ENCODE measurements at places on chromosomes 7 and 10.

- peak; percentile 3 for DNase-seq
Measured at GRCh38 chr7:69062020-69062765, 536.1 kb upstream of the AUTS2 start.

GRCh38 chr7:130963339-130963738 lies 229.3 kb upstream of the KLF14 start:
- DNase-seq: no peak

GRCh38 chr10:99927721-99928280 lies 81.9 kb downstream of the DNMBP start:
- no peak for DNase-seq

DNA sequence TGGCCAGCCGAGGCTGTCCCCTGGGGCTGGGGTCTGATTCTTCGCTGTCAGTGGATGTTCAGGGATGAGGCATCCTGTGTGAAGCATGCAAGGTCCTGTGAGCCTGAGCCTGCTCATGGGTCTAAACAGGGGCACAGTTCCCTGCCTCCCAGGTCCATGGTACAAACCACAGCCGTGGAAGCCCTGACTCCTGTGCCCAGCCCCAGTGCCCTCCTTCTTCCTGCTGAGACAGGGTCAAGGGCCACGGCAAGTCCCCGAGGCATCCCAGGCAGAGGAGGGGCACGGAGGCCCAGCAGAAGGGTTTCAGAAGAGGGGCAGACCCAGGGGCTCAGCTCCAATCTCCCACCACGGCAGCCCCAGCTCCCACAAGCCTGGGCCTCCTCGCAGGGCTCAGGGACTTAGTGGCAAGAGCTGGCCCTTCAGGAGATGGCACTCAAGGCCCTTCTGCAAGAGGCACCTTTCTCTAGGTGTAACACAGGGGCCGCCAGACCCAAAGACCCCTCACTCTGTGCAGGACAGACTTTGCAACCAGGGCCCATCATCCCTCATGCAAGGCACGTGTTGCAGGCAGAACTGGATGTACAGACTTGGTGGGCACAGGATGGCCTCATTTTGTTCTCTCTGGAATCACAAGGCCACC lies 248.8 kb downstream of the TCERG1L start:
- DNase-seq: no peak

GRCh38 chr10:88313878-88314277 lies 269.2 kb downstream of the RNLS start:
- DNase-seq: no peak

- DNase-seq: peak; percentile 76
Measured at GRCh38 chr7:116213361-116214130, 3.2 kb downstream of the TES start.

GRCh38 chr7:69246758-69247157 lies 351.5 kb upstream of the AUTS2 start:
- DNase-seq: no peak

DNA sequence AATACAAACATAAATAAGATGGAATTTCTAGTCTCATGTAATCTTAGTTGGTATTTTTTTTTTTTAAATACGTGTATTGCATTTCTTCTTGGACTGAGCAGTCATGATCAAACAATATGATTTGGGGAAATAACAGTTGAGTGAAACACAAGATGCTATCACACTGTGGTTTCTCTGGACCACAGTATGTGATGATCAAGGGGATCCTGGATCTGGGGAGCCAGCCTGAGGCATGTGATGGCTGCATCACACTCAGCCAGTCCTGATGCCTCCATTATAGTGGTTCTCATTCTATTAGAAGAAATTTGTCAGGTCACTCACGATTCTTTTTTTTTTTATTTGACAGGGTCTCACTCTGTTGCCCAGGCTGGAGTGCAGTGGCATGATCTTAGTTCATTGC lies 495.9 kb upstream of the POT1 start:
- DNase-seq: no peak

GRCh38 chr7:2076649-2077064 lies 156.1 kb downstream of the MAD1L1 start:
- no peak for DNase-seq

DNA sequence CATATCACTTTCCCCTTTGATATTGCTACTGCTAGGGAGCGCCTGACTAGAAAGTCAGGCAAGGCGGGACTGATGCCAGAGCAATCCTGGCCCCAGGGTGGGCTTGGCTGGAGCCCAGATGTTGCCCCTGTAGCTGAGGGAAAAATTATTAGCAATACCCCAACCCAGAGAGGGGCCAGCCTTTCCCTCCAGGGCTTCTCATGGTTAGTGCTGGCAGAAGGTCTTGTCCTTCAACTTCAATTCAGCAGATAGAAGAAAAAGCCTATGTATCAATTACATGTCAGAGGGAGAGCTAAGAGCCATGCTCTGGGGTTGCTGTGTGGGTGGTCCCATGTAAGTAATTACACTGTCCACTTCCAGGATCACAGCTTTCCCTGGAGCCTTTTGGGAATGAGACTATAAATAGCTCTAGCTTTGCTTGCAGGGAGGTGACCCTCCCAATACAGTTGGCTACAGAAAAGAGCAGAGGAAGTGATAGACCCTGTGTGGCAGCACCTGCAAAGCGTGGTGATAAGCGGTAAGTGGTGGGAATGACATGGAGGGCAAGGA lies 579.1 kb downstream of the CCSER2 start:
- no peak for DNase-seq

- DNase-seq: no peak
Measured at GRCh38 chr10:19785366-19785765, 30.9 kb upstream of the PLXDC2 start.

GRCh38 chr10:47076949-47077361 lies 165.7 kb downstream of the PTPN20 start:
- no peak for DNase-seq

DNA sequence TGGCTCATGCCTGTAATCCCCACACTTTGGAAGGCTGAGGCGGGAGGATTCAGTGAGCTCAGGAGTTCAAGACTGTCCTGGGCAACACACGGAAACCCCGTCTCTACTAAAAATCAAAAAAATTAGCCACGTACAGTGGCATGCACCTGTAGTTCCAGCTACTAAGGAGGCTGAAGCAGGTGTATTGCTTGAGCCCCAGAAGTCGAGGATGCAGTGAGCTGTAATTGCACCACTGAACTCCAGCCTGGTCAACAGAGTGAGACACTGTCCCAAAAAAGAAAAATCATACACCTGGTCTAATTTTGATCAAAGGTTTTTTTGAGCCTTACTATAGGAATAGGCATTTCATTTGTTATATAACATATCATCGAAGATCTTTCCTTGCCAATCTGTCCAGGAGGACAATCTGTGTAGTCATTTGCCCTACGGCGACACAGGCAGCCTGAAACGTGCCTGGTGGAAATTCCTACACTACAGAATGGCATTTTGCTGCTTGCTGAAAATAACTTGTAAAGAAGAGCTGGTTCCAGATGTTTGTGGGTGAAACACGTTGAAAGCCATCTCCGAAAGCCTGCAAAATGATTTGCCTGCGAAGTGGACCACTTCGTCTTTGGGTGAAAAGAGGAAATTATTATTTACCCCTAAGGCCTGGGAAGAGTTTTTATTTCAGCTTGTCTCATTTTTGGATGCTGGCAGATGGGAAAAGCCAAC lies 31.3 kb upstream of the GDI2 start:
- DNase-seq: peak; percentile 27

DNA sequence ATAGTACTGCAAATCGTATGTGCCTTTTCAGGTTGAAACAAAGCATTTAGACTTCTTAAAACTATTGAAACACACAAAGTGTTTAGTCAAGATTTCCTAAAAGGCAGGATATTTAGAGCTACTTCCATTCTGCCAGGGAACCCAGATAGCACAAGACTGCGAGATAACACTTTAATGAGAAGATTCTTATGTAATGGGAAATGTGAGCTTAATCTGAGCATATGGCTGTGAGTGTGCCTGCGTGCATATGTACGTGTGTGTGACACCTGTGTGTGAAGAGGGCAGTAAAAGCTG lies 14.3 kb upstream of the JCAD start:
- no peak for DNase-seq

DNA sequence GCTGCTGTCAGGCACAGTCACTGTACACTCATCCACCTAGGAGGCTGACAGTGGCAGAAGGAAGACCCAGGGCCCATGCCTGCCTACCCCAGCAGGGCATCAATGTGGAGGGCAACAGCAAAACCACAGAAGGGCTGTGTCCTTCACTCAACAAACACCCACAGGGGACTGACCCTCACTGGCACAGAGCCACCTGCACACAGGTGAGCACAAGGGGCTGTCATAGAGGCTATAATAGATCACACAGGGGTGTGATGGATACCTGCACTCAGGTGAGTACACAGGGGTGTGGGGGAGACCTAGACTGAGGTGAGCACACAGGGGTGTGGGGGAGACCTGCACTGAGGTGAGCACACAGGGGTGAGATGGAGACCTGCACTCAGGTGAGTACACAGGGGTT lies 132.8 kb upstream of the TCERG1L start:
- DNase-seq: no peak

DNA sequence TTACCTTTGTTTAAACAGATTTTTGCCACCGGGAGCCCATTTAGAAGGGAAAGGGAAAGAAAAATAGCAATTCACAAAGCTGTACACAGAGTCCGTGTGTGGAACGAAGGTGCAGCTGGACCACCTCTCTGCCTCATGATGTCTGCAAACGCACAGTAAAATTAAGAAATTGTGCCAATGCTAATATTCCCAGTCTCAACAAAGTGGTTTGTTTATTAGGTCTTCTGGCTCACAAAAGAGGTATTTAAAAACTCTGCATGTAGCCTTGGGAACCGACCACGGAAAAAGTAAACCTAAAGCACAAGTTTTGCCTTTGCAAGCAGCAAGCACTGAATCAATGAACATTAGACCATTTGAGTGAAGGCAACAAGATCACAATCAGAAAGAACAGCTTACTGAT lies 57.7 kb downstream of the CREB3L2 start:
- peak; percentile 73 for DNase-seq

DNA sequence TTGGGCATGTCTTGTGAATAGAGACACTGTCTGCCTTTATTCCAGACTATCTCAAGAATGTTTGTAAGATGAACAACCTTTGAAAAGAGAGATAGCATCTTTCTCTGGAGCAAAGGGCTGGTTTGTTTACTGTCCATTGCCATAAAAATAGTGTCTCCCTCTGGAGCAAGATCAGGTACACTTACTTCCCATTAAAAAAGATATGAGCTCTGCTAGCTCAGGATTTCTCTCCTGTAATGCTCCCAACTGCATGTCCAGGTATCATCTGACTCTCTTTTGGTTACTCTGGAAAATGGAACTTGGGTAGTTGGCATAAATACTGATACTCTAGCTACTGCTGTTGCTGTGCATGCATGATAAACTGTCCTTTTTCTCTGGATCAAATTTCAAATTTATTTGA lies 381.1 kb downstream of the TFEC start:
- no peak for DNase-seq

- DNase-seq: no peak
Measured at GRCh38 chr7:102990642-102991041, 77.8 kb downstream of the LRRC17 start.

- no peak for DNase-seq
Measured at GRCh38 chr10:25159591-25159990, 15.2 kb upstream of the GPR158 start.

- no peak for DNase-seq
Measured at GRCh38 chr7:28588602-28589001, 176.3 kb downstream of the CREB5 start.

DNA sequence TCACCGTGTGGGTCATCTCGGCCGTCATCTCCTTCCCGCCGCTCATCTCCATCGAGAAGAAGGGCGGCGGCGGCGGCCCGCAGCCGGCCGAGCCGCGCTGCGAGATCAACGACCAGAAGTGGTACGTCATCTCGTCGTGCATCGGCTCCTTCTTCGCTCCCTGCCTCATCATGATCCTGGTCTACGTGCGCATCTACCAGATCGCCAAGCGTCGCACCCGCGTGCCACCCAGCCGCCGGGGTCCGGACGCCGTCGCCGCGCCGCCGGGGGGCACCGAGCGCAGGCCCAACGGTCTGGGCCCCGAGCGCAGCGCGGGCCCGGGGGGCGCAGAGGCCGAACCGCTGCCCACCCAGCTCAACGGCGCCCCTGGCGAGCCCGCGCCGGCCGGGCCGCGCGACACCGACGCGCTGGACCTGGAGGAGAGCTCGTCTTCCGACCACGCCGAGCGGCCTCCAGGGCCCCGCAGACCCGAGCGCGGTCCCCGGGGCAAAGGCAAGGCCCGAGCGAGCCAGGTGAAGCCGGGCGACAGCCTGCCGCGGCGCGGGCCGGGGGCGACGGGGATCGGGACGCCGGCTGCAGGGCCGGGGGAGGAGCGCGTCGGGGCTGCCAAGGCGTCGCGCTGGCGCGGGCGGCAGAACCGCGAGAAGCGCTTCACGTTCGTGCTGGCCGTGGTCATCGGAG lies 1.8 kb downstream of the ADRA2A start:
- DNase-seq: no peak

- DNase-seq: peak; percentile 11
Measured at GRCh38 chr7:17989546-17989945, 38.1 kb downstream of the PRPS1L1 start.

- peak; percentile 28 for DNase-seq
Measured at GRCh38 chr7:94060752-94061151, 56.6 kb upstream of the BET1 start.

DNA sequence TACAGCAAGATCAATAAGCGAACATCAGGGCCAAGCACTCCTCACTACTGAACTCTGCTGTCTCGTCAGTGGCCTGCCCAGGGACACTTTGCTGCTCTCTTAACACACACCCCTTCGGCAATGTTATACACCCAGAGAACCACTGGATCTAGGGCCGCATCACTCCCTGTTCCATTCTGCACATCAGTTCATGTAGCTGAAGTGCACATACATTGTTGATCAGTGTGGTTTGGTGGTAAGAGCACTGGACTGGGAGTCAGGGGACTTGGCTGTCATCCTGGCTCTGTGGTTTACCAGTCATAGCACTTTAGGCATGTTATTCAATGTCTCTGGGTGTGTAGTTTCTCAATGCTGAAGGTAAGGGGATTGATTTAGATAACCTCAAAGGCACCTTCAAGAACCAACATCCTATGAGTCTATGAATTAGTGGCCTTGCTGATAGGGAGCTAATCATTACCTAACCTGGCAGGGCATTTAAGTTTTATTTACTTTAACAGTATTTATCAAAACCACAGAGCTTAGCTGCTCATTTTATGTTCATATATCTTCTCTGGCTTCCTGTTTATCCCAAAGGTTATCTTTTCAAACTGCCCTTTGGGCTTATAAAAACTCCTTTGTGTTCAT lies 24.8 kb downstream of the DUSP5 start:
- no peak for DNase-seq

- no peak for DNase-seq
Measured at GRCh38 chr7:136635751-136636150, 232.7 kb upstream of the CHRM2 start.

All from fibroblast of skin of back (primary cell).